ENCODE measurements at places on chromosomes 5 and 9.

DNA sequence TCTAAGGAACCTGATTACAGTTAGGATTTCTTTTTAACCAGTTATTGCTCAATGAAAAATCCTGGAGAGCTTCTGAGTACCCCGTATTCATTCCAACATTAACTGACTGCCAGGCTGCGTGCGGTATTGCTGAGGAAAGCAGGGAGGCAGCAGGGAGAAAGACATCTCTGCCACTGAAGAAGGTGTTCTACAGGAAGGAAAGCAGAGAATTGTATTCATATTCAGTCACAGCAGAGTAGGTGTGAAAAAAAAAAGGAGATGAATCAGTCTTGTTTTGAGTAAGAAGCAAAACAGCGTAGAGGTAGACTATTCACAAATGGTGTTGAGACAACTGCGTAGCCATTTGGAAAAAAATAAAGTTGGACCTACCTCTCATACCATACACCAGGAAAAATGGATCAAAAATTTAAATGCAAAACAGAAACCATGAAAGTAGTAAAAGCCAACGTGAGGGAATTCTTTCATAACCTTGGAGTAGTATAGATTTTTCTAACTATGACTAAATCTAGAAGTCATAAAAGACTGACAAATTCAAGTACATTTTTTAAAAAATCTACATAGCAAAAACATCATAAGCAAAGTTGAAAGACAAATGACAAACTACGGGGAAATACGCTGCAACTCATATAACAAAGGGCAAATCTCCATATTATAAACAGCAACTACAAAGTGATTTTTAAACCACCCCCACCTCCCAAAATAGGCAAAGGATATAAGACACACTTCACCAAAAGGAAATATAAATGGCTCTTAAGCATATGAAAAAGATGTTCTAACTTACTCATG, 9.9 kb upstream of the NR4A3 start:
- no peak for DNase-seq

DNA sequence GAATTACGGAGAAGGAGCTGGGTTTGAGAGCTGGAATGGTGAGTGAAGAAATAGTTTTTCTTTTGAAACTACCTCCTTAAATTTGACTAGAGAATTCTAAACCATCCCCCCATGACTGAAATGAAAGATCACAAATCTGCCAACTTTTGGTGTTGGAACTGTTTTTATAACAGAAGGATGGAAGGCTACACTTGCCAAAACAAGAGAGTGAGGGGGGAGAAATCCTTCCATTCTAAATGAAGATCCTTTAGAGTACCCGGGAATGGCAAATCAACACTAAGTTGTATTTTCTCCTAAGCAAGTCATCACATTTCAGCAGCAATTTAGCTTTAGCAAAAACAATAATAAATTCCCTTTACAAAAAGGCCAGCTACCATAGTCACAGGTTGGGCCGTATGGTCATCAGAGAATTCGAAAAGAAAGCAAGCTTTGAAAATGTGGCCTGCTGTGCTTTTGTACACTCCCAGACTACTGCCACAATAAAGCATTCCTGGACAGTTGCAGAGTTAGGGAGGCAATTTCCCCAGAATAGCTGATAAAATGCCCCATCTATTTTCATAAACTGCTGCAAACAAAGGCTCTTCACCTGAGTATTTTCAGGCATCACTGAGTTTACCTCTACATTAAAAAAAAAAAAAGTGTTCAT, 25.0 kb upstream of the FREM1 start:
- no peak for DNase-seq

GRCh38 chr5:111737716-111738115, 19.3 kb downstream of the NREP start:
- DNase-seq = peak; percentile 68

DNA sequence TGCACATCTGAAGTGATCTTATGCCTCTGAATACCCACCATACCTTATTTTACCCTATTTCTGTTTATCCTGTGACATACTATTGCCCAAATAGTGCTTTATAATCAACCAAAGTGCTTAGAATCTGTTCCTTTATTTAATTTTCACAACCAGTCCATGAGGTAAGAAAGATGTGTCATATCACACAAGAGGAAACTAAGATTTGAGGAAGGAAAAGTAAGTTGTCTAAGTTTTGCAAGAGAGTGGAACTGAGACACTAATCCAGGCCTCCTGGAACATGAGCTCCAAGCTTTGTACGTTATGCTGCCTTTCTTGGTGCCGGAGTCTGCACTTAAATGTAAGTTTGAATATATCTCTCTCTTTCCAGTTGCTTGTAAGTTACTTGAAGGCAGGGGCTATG, 17.2 kb downstream of the KDM3B start:
- peak; percentile 61 for DNase-seq

DNA sequence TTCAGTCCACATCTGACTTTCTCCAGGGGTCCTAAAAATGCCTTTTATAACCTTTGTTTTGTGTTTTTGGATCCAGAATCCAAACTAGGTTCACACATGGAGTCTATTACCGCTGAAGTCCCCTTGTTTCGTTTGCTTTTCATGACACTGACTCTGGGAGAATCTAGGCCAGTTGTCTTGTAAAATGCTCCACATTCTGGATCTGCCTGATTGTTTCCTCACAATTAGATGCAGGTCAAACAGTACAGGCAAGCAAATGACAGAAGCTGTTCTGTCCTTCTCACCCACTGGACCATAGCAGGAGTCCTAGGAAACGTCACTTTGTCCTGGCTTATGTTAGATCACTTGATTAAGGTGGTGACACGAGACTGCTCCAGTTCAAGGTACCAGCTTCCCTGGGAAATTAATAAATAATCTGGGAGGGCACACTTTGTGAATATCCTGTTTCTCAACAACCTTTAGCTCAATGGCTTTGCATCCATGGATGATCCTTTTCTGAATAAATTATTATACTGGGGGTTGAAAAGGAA, 34.1 kb downstream of the FABP6 start:
- DNase-seq = no peak

DNA sequence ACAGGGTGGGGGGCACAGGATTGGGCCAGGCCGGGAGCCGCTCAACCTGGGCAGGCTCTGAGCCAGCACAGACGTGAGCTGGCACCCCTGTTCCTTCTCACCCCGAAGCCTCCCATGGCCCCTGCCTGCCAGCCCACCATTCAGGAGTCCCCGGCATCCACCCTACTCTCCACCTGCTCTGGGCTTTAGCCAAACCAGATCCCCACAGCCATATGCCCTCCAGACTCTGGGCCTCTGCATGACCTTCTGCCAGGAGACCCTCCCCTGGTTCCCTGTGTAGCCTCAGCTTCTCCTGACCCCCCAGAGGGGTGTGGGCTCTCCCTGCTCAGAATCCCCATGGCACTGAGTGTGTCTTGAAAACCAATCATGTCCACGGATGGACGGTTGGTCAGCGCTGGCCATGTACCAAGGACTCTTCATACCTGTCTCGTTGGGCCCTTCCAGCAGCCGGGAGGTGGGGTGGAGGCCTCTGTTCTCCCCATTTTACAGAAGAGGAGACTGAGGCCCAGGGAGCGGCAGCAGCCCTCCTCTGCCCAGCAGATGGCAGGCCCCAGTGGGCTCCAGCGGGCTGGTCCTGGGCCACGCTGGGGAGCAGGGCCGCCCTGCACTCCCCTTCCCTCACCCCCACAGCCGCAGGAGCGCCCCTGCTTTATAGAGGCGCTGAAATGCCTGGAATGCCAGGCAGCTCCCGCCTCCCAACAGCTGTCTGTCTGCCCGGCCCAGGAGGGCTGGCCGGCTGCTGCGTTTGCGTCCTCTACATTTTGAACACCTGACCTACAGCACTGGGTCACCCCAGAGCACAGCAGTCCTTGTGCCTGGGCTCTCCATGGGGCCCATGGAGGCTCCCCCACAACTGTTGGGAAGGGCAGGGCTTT, 3.5 kb upstream of the MYMK start:
- no peak for DNase-seq

DNA sequence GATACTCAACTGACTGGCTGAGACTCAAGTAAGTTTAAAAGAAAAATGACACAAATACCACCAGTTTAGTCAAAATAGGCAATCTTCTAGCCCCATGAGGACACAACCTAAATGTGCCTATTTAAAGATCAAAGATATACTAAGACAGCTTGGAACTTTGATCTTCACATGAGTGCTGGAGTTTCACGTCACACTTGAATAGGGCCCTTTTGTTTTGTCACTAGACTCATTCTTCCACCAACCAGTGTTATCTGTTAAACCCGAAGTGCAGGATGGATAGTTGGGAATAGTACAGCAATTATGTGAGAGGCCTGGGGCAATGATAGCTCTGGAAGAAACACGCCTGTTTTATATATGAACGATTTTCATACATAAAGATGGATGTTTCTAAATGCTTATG, 792.8 kb upstream of the NUDT12 start:
- DNase-seq = no peak

- no peak for DNase-seq
Observed at GRCh38 chr9:131598121-131598520, 52.8 kb downstream of the PRRT1B start.

DNA sequence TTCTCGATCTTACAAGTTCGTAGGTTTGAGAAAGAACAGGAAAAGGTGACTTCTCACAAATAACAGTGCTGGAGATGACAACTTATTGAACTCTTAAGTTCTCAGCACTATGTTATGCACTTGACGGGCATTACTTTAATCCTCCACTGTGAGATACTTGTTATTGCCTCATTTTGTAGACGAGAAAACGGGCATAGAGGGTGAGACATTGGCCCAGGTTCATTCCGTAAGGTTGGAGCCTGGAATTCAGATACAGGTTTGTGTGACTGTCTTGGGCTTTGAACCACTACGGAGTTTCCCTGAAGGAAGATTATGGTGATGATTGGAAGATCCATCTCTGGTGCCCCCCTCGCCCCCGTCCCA, 657 bp downstream of the MAT2B start:
- DNase-seq = peak; percentile 45

DNA sequence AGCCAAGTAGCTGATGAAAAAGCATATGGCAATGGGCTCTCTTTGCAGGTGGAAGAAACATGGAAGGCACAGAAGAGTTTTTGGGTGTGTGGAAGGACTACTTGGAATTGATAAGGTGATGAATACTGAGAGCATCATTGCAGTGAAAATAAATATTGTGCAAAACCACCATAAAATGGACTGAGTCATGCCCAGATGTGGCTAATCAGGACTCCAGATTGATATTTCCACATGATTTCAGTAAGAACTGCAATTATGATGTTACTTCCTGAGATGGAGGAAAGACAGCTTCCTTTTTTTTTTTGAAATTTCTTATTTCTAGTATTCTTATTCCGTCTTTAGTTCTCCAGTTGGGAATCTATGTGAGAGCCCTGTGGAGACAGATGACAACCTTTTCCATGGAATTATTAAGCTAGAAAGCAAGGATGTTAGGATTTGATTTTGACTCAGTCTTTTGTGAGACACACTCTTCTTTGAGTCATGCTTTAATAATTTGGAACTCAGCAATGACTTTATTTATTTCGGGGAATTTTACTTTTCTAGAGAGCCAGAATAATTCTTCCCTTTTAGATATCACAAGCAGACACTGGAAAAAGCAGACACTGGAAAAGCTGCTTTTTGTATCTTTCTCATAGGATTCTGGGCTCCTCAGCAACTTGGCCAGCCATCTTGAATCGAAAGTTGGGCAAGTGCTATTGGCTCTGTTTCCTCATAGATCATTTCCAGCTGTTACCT, 94.2 kb upstream of the VCAN start:
- peak; percentile 71 for DNase-seq

- peak; percentile 55 for DNase-seq
Observed at GRCh38 chr5:139481122-139481533, 1.4 kb downstream of the STING1 start.

DNA sequence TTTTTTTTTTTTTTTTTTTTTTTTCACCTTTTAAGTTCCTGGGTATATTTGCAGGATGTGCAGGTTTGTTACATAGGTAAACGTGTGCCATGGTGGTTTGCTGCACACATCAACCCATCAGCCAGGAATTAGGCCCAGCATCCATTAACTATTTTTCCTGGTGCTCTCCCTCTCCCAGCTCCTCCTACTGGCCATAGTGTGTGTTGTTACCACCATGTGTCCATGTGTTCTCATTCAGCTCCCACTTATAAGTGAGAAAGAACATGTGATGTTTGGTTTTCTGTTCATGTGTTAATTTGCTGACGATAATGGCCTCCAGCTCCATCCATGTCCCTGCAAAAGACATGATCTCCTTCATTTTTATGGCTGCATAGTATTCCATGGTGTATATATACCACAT, 350.5 kb downstream of the MAN2A1 start:
- no peak for DNase-seq

DNA sequence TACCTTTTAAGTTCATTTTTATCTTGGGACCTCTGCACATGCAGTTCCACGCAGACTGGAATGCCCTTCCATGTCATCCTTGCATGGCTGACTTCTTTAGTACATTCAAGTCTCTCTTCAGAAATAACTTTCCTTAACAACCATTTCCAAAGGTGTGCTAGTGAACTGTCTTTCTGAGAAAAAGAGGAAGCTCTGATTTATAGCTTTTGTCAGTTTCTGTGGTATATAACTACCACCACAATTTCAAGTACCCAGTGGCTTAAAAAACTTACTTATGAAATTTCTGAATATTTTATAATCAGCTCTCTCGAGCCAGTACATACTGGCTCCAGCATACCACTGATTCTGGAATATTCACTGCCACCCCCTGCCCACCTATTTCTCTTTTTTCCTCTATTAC, 1613.8 kb downstream of the MAT2B start:
- DNase-seq = no peak

DNA sequence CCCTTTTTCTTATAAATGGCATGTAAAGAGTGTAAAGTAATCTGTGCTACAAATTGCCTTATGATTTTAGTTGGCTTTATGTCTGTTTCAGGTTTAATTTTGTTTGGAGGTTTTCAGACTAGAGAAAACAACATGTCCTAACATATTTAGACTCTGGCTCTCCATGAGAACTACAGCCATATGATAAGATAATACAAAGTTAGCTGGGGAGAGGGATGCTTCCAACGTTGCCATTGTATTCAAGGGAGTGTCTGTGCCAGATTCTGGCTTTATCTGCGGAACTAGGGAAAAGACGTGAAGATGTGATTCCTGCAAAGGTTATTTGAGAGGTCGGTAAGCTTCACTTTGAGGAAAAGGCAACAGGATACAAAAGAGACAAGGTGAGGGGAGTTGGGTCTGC, 140.0 kb upstream of the OTULINL start:
- DNase-seq = no peak

DNA sequence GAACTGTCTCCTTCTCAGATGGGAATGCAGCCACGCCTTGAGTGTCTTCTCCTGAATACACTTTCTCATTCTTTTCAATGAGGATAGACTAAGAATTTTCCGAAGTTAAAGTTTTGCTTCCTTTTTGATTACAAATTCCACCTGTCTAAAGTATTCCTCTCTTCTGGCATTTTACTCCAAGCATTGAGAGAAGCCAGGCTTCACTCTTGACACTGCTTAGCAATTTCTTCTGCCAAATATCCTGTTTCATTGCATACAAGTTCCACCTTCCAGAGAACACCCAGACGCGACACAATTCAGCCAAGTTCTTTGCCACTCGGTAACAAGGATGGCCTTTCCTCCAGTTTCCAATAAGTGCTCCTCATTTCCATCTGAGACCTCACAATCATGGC, 35.6 kb upstream of the COL5A1 start:
- DNase-seq = no peak
